Activated T-helper 2 cell treated with anti-CD3 and anti-CD28 coated beads, Interferon-gamma antibody, Interleukin-2, Interleukin-4, amounts not matched to agents 10 μg/mL and 5 μg/mL and 100 μg/mL, durations not matched to agents 14 hours and 24 hours and 36 hours (primary cell): ENCODE measurements at places on chromosomes 7 and 10.

- no peak for DNase-seq
Measured at GRCh38 chr10:17989908-17990767, 38.4 kb downstream of the SLC39A12 start.

DNA sequence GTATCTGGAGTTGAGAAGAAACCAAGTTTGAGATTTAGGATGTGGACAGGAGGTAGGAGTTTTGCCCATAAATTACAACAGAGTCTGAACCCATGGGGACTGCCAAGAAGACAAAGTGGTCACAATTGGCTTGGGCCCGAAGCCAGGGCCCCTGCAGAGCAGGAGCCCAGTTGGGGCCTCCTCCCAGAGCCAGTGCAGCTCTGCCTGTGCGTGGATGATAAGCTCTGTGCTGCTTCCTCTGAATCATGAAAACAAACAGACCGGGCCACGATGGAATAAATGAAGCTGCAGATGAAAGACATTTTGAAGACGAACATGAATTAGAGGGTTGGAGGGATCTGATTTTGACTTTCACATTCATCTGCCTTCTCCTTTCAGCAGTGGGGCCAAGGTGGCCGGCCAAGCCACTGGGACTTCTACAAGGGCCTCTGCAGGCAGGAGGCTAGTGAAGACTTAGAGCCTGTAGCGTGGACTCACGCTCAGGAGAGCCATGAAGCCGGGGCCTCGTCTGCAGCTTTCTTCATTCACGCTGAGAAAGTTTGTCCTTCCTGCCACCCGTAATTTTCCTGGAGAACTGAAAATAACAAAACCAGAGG lies 156.8 kb upstream of the LYZL1 start:
- DNase-seq, result no peak

- no peak for DNase-seq
Measured at GRCh38 chr7:31049005-31049765, 2.9 kb upstream of the ADCYAP1R1 start.

GRCh38 chr7:128860158-128861073 lies 2.2 kb upstream of the ATP6V1F start:
- no peak for DNase-seq

DNA sequence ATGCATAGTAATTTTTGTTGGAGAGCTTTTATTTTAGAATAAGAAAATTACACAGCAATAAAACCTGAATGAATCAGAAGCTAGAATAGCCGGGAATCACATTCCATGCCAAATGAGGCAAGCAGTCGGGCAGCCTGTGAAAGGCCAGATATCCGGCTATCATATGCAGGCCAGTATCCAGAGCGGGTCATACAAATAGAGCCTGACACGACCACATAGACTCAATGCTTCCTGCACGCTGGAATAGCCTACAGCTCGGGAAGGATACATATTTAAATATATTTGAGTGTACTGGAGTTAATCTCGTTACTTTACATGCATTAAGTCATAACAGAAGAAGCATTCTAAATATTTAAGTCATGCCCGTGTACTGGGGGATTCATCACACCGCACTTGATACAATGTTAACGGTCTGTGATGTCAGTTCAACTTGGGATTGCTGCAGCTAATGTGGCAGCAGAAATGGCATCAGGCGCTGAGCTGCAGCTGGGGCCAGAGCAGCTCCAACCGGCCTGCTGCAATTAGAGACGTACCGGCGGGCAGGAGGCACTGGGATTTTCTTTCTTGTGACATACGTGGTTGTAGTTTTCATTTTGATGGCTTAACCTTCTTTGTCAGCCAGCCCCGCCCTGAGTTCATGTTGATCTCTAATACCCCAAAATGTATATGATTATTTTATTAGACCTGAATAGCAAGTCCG lies 112.0 kb downstream of the EBF3 start:
- DNase-seq, result no peak

- DNase-seq, result no peak
Measured at GRCh38 chr7:120842121-120842621, 15.8 kb downstream of the TSPAN12 start.

GRCh38 chr10:116336866-116337265 lies 12.6 kb downstream of the CCDC172 start:
- no peak for DNase-seq
